ENCODE measurements at places on chromosomes 6 and 20.

GRCh38 chr6:1481286-1481685, 91.9 kb downstream of the FOXF2 start:
- DNase-seq = peak; percentile 74

DNA sequence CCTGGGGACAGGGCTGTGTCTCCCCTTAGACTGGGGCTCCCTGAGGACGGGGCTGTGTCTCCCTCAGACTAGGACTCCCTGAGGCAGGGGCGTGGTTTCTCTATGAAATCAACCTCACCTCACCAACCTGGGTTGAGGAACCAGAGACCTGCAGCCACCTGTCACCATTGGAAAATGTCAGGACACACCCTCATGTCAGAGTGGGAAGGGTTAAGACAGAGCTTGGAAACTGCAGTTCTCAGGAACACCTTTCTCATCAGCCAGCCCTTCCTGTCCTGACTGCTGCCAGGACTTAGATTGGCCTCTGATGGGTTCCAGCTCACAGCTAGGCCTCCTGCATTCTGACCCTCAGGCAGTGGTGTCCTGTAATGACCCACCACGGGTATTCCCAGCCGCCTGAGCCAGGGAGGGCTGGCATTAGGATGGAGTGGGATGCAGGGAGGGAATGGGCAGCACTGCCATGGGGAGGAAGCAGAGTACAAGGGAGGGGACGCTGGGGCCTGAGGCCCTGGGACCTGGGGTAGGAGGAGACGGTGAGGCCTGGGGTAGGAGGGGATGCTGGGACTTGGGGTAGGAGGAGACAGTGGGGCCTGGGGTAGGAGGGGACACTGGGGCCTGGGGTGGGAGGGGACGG, 76.3 kb downstream of the MRPL14 start:
- DNase-seq = no peak

DNA sequence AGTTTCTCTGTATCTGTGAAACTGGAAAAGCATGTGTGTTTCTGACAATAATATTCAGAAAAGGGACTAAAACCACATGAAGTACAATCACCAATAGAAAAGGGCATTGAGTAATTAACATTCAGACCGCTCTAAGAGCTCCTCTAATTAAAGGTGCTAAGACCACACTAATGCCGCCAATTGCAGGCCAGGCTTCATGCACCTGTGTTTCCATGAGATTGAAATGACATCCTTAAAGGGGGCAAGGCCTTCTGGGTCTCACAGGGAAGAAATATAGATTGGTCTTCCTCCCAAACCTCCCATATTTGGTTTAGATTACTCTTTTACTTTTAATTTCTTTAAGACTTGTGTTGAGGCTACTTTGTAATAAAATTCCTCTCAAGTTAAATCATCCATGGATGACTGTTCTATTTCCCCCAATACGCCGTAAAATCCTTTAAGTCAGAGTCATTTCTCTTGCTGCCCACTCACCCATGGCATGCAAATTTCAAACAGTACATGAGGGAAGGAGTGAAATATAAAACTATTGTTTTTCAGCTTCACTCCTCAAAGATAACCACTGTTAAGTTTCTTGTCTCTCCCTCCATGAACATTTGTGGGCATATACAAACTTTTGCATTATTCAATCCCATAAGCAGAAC, 110.6 kb downstream of the UBE3D start:
- DNase-seq = peak; percentile 78

- DNase-seq = peak; percentile 38
Measured at GRCh38 chr6:125102411-125102810, 51.2 kb upstream of the TPD52L1 start.

DNA sequence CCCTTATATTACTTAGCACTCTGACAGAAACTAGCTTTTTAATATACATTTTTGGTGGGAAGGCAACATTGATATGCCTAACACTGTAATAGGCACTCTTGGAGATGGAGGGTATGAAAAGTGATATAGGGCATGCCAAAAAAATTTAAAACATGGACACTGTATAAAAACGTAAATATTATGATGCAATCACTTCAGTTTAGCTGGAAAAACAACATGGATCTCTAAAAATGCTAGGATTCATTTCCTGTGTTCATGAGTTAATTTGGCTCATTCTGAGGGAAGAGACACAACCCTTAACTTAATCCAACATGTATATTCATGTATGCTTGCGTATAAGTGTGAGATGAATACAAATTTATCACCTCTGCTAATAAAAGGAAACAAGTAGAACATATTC, 157.3 kb upstream of the TFAP2D start:
- DNase-seq = no peak

DNA sequence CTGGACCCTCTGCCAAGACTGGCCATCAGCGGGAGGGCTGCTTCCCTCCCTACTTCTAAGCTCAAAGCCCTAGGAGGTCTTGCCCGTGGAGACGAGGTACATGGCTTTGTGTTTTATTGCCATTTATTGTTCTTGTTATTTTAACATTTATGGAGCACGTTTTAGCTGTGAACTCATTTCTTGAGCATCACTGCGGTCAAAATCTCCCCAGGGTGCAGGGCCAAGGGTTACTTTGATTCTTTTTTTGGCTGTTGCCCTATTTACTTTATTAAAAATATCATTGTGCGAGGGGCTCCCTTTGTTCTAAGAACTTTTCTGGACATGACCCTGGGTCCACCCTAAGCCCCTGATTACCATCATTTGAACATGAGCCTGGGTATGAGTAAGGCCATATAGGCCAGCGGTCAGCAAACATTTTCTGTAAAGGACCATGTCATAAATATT, 51.6 kb downstream of the EYA2 start:
- no peak for DNase-seq

GRCh38 chr6:6993503-6994237, 114.1 kb upstream of the RREB1 start:
- DNase-seq = peak; percentile 68

DNA sequence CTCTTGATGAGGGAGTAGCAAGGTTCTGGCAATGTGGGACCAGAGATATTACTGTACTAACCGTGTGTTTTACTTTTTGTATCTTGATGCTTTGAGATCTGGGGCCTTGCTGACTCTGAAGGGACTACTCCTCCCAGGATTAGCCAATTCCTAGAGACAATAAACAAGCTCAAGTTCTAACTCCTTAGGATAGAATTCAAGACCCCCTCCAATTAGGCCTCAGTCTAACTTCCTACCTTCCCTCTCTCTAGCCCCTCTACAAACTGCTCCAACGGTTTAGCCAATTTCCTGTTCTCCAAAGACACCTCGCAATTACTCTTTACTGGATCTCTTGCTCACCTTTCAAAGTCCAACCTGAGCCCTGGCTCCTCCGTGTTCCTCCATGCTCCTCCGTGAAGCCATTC, 158.7 kb upstream of the JARID2 start:
- DNase-seq = no peak

DNA sequence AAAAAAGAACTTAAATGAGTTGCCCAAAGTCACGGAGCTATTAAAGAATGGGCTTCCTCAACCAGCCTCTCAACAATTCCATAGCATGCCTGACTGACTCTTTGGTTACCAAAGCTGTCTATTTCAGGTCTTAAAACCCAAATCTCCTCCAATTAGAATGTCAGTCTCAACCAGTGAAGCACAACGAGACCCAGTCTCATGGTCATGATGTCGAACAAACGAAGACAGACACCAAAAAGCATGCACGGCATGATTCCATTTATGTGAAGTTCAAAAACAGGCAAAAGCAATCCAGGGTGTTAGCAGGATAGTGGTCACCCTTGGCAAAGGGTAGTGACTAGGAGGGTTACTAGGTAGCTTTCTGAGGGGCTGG, 16.3 kb upstream of the PTPN1 start:
- DNase-seq = no peak

GRCh38 chr20:46928580-46929132, 34.0 kb downstream of the EYA2 start:
- DNase-seq = peak; percentile 49

DNA sequence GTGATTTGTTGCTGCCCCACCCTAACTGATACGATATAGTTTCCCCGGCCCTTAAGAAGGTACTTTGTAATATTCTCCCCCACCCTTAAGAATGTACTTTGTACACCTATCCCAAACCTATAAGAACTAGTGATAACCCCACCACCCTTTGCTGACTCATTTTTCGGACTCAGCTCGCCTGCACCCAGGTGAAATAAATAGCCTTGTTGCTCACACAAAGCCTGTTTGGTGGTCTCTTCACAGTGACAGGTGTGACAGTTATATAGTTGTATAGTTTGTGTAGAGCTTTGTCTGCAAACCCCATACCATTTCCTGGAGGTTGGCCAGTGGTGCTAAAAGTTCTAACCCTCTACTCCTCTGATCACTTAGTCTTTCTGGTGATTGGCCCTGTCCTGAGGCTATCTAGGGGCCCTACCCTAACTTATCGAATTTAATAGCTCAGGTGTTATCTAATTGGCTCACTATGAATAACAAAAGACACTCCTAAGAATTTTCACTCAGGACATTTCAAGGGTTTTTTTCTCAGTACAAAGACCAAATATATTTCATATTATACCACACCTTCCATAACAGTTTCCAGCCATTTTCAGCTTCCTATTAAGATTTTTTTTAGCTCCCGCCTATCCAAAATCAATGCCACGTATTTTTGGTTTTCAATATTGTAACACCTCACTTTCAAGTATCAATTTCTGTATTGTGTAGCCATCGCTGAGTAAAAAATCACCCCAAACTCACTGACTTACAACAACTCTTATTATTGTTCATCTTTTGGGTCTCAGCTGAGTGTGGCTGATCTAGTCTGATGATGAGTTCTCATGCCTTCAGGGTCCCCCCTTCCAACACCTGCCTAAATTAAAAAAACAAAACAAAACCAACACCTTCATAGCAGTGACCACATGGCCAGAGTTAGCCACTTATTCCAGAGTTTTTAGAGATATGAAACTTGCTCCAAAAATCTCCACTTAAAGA, 9.8 kb upstream of the BTN1A1 start:
- no peak for DNase-seq

DNA sequence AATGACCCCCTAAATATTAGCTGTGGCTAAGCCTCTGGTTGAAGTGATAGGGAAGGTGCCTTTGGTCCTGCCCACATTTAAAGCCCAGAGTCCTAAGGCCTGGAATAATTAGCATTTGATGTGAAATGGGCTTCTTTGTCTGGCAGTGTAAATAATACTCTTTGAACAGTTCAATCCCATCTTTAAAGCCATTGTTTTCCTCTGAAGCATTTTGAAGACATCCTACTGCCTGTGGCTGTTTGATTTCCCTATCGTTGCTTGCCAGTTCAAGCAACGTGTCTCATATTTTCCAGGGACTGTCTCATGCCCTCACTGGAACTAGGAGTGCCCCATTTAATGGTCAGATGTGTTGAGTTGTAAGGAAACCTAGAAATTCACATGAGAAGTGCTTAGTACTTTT, 89.3 kb upstream of the BTN3A2 start:
- no peak for DNase-seq

GRCh38 chr20:48155268-48155667, 370.0 kb upstream of the SULF2 start:
- DNase-seq = no peak

DNA sequence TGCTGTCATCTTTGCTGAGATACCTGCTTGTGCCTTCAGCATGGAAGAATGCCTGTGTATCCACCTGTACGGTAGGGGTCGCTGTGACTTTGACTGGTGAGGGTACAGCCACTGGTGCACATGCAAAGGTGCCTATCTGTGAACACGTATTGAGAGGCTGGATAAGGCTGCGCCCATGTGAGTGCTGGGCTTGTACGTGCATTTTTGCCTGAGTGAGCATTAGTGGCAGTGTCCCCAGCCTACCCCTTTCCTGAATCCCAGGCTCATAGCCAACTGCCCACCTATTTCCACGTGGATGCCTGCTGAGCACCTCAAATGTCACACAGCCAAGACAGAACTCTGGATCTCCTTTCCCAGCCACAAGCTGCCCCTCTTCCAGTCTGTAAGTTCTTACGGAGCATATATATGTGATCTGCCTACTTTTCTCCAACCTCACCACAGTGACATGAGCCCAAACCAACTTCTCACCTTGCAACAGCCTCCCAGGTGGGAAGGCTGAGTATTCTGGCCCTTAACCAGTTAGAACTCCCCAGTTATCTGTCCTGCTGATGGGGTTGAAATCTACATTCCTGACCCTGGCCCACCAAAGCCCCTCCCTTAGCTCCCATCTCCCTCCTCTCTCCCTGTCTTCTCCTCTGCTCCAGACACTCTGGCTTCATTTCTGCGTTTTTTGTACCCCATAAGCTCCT, 1.1 kb upstream of the SLC2A10 start:
- no peak for DNase-seq

DNA sequence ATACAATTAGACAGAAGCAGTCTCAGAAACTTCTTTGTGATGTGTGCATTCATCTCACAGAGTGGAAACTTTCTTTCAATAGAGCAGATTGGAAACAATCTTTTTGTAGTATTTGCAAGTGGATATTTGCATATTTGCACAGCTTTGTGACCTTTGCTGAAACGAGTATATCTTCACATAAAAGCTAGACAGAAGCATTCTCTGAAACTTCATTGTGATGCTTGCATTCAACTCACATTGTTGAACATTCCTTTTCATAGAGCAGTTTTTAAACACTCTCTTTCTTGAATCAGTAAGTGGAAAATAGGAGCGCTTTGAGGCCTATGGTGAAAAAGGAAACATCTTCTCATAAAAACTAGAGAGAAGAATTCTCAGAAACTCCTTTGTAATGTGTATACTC, 657.9 kb upstream of the ZNF337 start:
- no peak for DNase-seq

- DNase-seq = no peak
Measured at GRCh38 chr20:37390891-37391525, 45.1 kb downstream of the SRC start.

GRCh38 chr6:44512868-44513741, 125.6 kb downstream of the CDC5L start:
- DNase-seq = no peak

- DNase-seq = no peak
Measured at GRCh38 chr6:31805939-31806469, 762 bp downstream of the LSM2 start.

- no peak for DNase-seq
Measured at GRCh38 chr6:121896363-121896762, 460.9 kb downstream of the GJA1 start.

Measured in iris pigment epithelial cell (primary cell).